ENCODE measurements at places on chromosomes 11 and 22.

GRCh38 chr11:76752321-76753143 lies 30.6 kb upstream of the TSKU start:
- DNase-seq = peak; percentile 54

DNA sequence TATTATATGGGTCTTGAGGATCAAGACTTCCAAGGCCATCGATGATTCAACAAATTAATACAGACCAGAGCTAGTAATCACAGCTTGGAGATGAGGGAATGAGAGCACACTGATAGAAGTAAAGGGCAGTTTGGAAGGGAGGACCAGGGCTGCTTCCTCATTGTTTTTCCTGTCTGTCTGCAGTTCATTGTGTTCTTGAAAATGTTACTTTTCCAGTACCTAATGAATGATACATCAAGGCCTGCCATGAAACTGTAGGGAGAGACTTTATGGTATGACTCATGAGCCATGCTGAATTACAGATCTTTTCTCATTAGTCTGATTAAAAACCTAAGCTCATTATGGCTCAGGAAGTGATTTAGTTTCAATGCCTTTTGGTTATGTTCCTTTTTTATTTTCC lies 855.6 kb downstream of the KCNA4 start:
- no peak for DNase-seq

- no peak for DNase-seq
Measured at GRCh38 chr11:72271980-72272379, 28.0 kb upstream of the PHOX2A start.

- no peak for DNase-seq
Measured at GRCh38 chr22:23862103-23862502, 4.4 kb downstream of the SLC2A11 start.

DNA sequence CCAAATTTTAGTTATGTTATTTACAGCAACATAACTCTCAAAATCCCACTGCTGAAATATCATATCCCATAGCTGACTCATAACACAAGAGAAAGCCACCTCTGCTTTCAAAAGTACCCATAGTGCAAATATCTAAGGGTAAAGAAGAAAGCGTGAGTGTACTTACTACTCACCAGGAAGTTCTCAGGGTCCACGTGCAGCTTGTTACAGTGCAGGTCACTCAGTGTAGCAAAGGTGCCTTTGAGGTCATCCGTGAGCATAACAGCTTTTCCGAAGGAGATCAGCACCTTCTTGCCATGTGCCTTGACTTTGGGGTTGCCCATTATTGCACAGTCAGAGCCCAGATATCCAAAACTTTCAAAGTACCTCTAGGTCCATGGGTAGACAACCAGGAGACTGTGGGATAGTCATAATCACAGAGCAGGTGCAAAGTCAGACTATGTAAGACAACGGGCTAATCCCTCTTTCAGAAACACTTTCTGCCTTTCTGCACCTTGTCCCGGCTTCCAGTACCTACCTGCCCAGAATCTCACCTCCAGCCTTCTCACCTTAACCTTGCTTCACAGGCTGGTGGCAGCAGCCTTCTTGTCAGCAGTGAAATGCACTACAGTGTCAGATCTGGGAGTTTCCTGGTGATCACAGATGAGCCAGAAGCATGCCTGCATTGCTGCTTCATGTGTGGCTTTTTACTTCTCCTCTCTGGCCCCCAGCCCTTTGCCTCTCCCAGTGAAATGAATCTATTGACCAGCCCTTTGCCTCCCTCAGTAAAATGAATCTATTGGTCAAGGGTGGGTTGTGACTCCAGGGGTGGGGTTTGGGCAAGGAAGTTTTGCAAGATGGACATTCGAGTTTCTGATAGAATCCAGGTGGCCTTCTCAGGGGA lies 6.5 kb downstream of the HBG1 start:
- DNase-seq = no peak

DNA sequence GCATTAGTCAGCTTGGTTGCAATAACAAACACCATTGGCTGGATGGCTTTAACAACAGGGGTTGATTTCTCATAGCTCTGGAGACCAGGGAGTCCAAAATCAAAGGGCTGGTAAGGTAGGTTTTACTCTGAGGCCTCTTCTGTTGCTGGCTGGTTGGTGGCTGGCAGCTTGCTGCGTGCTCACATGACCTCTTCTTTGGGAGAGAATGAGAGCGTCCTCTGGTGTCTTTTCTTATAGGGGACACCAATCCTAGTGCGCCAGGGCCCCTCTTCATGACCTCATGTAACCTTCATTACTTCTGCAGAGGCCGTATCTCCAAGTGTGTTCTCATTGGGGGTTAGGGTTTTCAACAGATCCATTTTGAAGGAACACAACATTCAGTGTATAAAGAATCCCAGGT lies 1308.3 kb downstream of the TBC1D22A start:
- no peak for DNase-seq

DNA sequence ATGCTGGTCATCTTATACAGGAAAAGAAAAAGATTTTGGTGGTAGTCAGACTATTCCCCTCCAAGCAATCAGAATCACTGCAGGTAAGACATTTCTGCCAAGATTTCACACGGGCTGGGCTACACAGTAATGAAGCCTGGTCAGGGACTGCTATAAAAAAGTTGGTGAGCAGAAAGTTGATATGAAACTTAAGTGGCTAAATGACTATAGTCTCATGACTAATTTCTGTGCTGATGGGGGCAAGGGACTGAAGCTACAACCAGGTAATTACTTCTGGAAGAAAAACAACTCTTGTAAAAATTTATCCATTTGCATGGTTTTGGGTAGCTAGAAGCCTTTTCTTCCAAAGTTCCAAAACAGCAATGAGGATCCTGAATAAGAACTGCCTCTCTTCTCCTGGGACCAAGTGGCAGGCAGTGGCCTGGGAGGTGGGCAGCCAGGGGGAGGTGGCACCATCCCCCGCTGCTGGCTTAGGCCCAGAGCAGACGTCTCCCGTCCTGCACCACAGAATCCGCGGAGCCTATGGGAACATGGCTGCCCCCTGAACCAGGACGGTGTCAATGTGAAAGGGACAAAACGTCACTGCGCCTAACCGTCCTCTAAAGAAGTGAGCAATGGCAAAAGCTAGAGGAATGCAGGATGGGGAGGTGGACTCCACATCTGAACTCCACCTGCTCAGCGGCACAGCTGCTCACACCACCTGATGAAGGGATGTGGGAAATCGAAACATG lies 122.6 kb upstream of the LMO1 start:
- DNase-seq = no peak

GRCh38 chr11:69642913-69643632 lies 2.1 kb downstream of the CCND1 start:
- DNase-seq = peak; percentile 50

DNA sequence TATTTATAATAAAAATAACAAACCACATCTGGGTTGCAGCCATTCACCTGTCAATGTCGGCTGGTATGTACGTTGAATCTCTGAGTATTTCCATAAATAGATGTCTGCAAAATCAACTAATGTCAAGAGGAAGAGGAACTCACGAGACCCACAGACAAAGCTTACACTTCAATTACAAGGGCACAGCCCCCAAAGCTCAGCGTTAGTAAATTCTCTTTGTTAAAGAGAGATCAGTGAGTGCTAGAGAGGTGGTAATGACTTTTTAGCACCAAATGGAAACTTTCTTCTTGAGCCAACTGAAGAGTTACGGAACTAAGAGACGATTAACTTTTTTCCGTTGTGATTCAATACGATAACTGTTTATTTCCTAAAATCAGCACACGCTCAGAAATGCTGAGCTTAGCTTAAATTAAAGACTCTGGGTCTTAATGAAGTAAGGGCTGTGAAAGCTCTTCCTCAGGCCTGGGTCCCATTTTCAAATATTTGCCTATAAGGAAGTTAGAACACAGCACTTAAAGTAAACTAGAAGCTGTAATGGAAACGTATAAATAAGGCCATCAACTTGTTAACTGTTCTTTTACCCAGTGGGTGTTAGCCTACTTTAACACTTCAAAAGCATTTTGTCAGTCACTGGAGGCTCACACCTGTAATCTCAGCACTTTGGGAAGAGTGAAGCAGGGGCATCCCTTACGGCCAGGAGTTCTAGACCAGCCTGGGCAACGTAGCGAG lies 22.8 kb upstream of the TFIP11 start:
- DNase-seq = no peak

DNA sequence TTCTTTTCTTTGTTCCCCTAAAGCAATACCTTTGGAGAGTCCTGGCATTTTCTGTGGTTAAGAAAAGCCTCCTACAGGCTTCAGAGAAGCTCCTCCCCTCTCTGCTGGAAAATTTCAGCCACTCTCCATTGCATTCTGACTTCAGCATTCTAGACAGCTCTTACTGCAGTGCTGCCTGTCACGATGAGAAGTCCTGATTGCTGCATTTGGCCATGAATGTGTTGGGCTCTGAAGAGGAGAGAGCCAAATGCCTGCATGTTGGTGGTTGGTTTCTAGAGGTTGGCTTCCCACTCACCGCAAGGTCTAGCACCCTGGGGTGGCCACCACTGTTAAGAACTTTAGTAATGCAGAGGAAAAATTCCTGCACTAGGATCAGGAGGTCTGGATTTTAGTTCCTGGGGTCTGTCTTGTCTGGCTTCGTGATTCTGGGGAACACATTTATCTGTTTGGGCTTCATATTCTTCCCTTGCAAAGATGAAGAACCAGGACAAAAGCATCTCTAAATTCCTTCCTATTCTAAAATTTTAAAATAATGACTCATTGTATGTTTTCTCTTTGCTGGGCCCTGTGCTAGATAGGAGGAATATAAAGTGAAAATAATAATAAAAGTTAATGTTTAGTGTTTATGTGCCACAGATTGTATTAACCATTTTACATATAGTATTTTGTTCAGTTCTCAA lies 38.1 kb downstream of the COA4 start:
- DNase-seq = no peak

Measured in fibroblast of skin of left biceps (primary cell).